ENCODE measurements at places on chromosomes 7 and 10.
A peak's percentile ranks its signal among the peaks of the same experiment; 100 is the strongest.

DNA sequence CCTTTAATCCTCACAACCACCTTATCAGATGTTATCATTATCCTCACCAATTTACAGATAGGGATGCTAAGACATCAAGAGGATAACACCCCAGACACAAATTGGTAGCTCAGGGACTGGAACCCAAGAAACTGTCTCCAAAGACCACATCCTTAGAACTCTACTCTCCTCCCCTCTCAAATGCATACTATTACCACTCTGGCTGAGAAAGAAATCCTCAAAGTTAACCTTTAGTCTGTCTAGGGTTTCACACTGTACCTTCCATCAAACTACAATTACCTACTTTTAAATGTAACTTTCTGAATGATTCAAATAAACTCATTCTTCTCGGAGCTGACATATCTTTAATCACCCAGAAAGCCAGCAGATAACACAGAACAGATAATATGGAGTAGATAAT is 6.6 kb downstream of the EZH2 start:
- DNase-seq, result no peak

- no peak for DNase-seq
Measured at GRCh38 chr10:90435296-90435695, 422.5 kb downstream of the HTR7 start.

DNA sequence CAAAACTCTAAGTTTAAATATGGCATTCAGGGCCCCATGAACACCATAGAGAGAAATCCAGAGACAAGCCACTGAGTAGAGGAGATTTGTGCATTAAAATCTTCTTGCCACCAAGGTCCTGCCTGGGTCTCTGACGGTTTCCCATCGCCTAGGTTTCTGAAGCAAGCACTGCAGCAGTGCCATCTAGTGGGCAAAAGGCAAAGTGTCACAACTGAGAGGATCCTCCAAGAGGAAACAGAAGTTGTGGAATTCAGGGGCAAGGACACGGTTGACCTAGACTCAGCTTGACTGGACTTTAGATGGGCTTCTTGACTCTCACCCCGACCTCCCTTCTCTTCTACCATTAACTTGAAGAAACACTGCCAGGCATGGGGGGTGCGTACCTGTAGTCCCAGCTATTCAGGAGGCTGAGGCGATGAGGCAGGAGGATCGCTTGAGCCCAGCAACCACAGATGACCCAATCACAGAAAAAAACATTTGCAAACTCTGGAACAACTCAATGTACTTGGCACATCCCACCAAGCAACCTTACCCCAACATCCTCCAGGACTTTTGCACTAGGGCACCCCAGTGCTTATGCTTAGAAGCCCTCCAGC is 604.1 kb downstream of the GALNT17 start:
- DNase-seq, result peak; percentile 17

DNA sequence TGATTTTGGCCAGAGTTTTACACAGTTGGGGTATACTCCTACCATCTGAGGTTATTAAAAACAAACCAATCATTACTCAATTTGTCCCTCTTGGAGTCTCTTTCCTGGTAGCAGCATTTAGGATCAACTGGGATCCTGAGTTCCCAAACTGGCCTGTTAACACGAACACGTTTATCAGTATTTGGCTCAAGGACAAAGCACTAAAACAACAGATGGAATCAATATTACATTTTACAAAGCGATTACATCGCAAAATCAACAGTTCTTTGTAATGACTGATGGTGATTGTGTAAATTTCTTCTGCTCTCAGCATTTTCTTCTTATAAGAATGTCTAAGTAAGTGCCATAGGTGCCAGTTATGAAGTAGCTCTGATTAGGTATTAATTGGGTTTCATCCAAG is 582.9 kb upstream of the ANKRD30A start:
- DNase-seq, result peak; percentile 15

DNA sequence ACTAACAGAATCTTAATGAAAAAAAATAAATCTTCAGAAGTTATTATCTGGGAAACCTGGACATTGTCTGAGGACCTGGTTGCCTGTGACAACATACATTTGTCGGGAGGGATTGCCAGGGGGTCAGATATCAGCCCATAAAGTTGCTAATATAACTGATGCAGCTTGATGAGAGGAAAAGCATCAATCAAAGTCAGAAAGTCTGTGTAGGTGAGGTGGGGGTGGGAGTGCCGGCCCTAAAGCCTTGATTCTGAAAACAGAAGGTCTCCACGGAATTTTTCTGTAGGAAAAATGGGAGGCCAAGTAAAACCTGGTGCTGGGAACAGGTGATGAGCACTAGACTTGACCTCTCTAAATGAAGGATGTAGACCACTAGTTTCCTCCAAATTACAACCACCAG is 281.8 kb downstream of the FGFR2 start:
- DNase-seq, result no peak

DNA sequence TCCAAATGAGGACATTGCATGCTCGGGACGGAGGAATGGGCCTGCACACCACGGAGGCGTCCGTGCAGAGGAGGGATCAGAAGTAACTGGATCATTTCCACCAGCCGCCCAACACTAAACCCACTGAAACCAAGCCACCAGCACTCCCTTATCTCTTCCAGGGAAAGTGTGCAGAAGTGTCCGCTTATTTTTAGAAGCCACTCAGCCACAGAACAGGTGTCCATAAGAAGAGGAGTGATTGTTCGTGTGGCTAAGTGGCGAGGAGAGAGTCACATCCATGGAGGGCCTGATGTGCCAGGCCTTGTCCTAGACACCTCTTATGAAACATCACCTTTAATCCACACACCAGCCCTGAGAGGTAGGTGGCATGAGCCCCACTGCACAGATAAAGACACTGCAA is 407.9 kb upstream of the NPVF start:
- DNase-seq, result no peak

- no peak for DNase-seq
Measured at GRCh38 chr10:70666960-70667798, 5.1 kb upstream of the ADAMTS14 start.

DNA sequence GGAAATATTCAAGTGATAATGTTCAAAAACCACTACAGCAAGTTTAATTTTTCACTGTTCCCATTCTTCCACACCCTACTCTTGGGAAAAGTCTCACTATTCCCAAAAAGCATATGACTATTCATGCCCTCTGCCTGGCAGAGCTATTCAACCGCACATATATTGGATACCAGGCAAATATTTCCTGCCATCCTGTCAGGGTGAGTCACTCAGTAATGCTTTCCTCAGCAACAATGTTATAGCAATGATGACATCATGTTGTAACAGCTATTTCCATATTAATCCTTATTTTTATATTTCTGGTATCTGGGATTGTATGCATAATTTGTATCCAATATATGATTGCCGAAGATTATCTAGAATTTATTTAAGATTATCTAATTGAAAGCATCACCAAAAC is 114.0 kb upstream of the PLXDC2 start:
- DNase-seq, result peak; percentile 40

GRCh38 chr7:129438839-129439651 is 4.8 kb downstream of the STRIP2 start:
- DNase-seq, result peak; percentile 92

DNA sequence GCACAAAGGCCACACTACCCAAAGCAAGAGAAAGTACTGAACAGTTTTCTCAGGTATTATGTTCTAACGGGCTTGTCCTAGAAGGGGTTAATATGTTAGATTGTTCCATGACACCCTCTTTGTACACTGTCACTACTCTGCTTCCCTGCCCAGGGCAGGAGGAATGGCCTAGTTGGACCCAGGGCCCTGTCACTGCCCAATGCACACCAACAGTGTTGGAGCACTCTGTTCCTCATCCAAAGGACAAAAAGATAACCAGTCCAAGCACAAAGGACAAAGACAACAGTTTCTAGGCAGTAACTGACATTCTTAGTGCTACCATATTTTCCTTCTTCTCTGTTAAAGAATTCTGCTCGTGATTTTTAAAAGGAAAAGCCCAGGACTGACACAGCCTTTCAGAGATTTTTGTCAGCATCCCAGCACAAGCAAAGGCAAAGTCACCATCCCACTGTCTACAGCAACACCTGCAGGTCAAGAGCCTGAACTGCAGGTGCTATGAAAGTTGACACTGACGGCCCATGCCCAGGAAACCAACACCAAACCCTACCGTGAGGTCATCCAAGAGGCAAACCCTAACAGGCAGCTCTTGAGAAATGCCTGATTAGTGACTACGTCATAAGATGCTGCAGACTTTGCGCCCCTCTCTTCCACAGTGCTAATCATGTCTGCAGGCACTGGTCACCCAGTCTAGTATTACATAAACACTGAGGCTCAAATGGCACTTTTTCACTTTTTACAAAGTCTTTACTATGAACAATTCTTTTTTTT is 13.2 kb downstream of the NUDCD3 start:
- peak; percentile 83 for DNase-seq

- no peak for DNase-seq
Measured at GRCh38 chr7:96521068-96521894, 188.4 kb downstream of the SEM1 start.

DNA sequence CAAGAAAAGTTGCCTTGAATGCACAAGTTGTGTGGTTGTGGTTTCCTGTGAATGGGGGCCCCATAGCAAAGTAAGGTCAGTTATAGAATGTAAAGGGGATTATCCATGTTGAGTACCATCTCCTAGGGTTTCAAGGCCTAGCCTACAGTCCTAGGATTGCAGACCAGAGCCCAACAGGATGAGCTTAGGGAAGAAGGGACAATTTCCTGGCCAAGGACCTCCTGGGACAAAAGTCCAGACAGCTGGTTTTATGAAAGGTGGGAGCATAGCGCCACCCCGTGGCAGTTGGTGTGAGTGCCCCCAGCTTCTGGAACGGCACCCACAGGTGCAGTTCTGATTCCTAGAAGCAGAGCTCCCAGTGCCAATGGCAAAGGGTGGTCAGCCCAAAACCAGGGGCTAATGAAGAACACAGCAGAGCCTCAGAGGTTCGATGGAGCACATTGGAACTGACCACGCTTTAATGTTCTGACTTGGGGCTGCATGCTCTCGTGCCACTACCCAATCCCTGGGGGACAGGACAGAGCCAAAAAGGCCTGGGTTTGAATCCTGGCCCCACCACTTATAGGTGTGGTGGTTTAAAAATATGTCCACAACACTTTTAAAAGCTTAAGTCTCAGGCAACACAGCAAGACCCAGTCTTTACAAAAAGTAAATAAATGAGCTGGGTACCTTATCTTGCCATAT is 25.8 kb upstream of the TMEM120A start:
- DNase-seq, result peak; percentile 41

DNA sequence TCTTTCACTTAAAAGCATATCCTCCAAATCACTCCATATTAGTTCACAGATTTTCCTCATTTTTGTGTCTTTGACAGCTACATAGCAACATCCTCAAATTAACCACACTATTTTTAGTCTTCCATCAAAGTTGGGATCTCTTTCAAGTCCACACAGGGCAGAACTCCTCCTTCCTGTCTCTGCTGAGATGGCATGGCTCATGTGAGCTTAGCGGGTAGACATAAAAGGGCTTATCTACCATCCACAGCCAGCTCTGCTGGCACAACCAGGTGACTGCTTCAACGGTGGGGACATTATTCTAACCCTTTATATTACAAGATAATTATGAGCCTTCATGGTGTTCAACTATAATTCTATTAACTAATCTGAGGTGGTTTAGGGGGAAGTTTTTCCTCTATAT is 35.5 kb downstream of the ICA1 start:
- DNase-seq, result no peak

DNA sequence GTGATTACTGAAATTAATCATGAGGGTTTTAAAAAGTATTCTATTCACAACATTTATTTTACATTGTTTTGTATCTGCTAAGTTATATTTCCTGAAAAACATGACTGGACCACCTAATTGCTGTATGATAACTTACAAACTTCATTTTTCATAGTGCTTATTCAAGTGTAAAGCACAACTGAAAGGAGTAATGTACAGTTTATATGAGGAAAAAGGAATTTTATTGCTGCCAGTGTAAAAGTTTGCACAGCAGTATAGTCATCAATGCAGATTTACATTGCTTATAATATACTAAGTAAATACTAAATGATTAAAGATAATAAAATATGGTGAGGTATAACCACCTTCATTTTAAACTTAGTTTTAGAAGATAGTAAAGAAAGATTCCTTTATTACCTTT is 4.0 kb downstream of the PTEN start:
- no peak for DNase-seq

DNA sequence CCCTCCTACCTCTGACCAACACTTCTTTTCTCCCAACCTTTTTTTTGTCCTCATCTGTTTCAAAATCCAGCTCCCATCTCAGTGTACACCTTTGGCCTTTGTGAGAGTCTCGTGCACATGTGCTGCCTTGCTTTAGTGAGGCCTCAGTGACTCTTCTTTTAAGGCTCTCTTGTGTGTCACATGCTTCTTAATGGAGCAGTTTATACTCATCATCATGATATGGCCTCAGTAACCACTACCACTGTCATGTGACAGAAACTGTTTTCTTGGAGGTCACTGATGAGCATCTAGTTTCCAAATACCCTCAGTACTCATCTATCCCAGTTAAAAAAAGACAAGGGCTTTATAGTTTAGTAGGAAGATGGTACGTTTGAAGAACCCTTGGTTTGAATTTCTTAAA is 8.1 kb upstream of the ARHGAP22 start:
- DNase-seq, result peak; percentile 21

GRCh38 chr7:151402029-151402835 is 7.6 kb downstream of the WDR86 start:
- no peak for DNase-seq

GRCh38 chr10:13536674-13537366 is 8.0 kb upstream of the BEND7 start:
- peak; percentile 29 for DNase-seq

DNA sequence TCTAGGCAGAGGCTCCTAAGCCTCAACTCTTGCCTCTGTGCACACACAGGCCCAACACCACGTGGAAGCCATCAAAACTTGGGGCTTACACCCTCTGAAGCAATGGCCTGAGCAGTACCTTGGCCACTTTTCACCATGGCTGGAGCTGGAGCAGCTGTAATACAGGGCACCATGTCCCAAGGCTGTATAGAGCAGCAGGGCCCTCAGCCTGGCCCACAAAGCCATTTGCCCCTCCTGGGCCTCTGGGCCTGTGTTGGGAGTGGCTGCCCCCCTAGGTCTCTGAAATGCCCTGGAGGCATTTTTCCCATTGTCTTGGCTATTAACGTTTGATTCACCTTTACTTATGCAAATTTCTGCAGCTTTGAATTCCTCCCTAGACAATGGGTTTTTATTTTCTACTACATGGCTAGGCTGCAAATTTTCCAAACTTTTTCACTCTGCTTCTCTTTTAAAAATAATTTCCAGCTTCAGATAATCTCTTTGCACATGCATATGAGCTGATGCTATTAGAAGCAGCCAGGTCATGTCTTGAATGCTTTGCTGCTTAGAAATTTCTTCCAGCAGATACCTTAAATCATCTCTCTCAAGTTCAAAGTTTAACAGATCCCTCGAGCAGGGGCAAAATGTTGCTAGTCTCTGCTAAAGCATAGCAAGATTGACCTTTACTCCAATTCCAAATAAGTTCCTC is 5.7 kb upstream of the CCDC201 start:
- DNase-seq, result no peak

DNA sequence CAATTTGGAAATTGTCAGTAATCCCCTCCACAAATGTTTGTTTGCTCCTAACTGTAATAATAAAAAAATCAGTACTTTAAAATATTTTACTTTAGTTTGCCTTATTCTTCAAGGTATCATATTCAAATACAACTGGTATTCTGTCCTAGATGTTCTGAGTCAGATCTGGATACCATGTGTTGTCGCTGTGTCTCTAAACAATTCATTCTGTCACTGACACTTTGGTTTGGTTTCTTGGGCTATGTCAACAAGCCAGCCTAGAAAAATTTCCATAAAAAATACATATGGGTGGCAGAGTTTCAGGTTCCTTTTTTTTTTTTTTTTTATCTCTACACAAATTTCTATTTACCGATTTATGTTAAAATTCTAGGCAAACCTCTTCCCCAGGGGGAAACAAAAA is 33.2 kb upstream of the SEMA3D start:
- no peak for DNase-seq

- peak; percentile 36 for DNase-seq
Measured at GRCh38 chr7:28207486-28208158, 27.0 kb upstream of the JAZF1 start.

All from HCEC 1CT (cell line).